ENCODE measurements at places on chromosomes 7 and 10.
A peak's percentile ranks its signal among the peaks of the same experiment; 100 is the strongest.

DNA sequence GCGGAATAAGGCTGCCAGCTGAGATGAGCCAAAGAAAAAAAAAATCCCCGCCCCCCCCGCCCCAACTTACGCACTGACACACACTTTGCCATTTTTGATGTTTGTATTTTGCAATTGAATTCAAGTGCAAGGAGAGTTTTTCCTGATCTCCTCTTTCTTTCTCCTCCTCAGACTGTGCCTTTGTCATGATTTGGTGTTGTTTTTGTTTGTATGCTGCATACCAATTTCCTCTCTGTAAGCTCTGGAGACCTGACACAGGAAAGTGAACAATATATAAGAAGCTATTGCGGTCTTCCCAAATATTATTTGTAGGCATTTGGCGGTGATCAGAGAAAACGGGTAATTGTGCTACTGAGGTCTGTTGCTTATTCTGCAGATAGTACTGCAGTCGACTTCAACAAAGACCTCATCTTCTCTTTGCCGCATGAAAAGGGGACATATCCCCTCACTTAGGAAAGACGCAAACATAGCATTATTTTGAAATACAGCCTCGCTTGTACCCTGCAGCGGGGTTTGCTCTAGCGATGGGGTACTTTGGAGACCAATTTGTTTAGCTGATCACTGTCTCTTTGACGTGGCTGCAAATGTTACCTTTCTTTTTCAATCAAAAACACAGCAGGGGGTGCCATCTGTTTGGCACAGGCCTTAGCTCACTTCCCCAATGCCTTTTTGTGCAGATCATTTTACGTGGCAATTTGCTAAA, 206.6 kb downstream of the SKAP2 start:
- no peak for DNase-seq

GRCh38 chr10:65618126-65618525, 1307.7 kb upstream of the LRRTM3 start:
- no peak for DNase-seq

GRCh38 chr7:142088022-142088714, 23.4 kb upstream of the MGAM2 start:
- DNase-seq: no peak

- DNase-seq: no peak
Measured at GRCh38 chr7:36642414-36642813, 81.9 kb downstream of the AOAH start.

DNA sequence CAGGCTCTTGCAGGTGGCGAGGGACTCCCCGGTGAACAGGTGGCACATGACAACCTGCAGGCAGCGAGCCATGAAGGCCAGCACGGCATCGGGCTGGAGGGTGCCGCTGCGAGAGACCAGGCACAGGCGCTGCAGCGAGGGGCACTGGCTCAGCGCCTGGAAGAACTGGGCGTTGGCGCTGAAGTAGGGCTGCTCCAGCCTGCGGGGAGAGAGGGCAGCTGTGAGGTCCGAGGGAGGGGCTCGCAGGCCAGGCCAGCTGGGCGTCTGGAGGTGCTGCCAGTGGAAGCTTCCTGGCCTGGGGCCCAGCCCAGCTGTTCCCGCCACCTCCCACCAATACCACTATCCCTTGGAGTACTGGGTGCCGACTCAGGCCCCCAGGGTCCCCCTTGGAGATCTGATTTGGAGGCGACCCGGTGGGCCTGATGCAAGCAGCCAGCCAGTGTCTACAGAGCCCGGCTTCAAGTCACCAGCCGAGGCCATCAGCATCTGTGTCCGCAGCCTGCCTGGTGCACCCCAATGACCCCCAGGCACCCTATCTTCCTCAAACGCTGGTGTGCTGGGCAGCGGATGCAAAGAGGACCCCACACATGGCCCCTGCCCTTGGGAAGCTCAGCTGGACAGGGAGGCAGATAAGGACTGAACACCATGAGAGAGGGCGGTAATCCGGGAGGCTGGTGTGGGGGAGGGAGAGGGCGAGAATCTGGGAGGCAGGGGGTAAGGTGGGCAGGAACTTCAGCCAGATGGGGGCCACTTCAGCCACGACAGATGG, 67.8 kb upstream of the TNRC18 start:
- DNase-seq: no peak

GRCh38 chr10:22700489-22700888, 13.9 kb downstream of the PIP4K2A start:
- DNase-seq: no peak

GRCh38 chr7:50696810-50697582, 85.7 kb downstream of the GRB10 start:
- no peak for DNase-seq

DNA sequence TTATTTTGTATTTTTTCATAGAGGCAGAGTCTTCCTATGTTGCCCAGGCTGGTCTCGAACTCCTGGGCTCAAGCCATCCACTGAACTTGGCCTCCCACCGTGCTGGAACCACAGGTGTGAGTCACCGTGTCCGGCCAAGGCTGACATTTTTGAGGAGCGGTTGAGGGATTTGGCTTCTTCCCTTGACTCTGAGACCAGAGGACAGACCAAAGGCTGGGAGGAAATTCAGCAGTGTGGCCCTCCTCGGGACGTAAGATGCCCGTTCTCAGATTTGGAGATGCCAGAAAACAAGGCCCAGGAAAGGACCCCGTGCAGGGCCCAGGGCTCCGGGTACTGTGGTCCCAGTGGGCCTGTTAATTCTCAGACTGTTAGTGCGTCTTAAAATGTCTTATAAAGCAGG, 146.2 kb downstream of the WDR37 start:
- no peak for DNase-seq

GRCh38 chr7:157497744-157498651, 161.2 kb downstream of the DNAJB6 start:
- no peak for DNase-seq

- no peak for DNase-seq
Measured at GRCh38 chr10:48926255-48926654, 13.4 kb downstream of the LRRC18 start.

GRCh38 chr7:93895859-93896600, 5.5 kb upstream of the TFPI2 start:
- no peak for DNase-seq

GRCh38 chr7:143305423-143306070, 10.4 kb upstream of the CLCN1 start:
- DNase-seq: no peak

- no peak for DNase-seq
Measured at GRCh38 chr10:14930610-14931009, 23.3 kb downstream of the DCLRE1C start.

- DNase-seq: no peak
Measured at GRCh38 chr7:81993186-81993585, 223.3 kb upstream of the HGF start.

DNA sequence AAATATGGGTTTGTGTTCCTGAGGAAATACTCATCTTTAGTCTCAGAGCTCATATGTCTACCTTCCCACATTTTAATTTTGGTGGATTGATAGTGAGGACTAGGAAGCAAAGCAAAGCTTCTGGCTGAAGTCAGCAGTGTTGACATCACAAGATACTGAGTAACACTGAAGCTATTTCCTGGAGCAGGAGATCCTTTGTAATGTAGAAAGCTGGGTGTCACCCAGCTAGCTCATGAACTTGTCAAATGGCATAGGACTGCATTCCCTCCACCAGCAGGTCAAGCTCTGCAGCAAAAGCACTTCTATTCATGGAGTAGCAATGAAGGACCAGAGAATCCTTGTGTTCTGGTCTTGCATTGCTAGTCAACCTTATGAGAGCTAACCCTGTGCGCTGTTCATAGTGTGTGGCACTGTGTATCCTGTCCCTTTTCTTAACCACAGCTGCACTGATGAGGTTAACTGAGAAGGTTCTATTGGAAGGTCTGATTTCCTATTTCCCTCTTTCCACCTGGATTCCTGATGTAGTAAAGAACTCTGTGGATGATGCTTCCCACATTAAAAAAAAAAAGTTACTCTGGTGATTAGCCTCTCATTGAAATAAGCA, 94.8 kb upstream of the ZNF804B start:
- DNase-seq: no peak

GRCh38 chr10:98254234-98254974, 13.6 kb downstream of the LOXL4 start:
- no peak for DNase-seq

DNA sequence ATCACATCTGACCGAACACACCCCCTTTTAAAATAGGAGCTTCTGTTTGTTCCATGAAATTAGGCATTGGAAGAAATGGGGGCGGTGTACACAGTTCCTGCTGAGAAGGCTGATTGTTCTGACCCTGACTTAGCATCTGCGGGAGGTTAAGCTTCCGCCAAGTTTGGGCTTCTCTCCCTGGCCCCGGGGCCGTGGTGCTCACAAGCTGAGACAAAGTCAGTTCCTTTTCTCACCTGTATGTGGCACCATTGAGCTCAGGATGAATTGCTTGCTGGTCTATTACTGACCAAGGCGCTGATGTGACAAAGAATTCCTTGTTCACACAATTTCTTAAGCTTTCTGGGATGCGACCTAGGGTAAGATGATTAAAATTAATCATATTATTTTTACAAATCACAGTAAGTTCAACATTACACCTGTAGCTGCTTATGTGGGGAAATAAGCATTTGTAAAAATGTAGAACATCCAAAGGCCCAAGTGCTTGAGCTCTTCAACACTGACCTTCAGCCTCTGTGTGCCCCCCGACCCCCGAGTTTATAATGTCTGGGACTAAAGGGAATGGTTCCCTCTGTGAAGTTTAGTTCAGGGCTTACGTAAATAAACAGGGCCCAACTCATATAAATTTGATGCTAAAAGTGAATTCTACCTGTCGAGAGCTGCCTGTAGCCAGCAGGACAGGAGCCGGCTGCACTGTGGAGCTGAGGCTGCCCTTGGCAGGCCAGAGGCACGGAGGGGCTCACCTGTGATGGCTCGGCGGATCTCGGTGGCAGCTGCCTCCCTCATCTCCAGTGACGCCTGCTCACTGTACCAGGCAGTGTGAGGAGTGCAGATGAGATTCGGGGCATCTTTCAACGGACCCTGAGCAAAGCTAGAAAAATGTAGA, 50.8 kb downstream of the ZRANB1 start:
- DNase-seq: peak; percentile 31

DNA sequence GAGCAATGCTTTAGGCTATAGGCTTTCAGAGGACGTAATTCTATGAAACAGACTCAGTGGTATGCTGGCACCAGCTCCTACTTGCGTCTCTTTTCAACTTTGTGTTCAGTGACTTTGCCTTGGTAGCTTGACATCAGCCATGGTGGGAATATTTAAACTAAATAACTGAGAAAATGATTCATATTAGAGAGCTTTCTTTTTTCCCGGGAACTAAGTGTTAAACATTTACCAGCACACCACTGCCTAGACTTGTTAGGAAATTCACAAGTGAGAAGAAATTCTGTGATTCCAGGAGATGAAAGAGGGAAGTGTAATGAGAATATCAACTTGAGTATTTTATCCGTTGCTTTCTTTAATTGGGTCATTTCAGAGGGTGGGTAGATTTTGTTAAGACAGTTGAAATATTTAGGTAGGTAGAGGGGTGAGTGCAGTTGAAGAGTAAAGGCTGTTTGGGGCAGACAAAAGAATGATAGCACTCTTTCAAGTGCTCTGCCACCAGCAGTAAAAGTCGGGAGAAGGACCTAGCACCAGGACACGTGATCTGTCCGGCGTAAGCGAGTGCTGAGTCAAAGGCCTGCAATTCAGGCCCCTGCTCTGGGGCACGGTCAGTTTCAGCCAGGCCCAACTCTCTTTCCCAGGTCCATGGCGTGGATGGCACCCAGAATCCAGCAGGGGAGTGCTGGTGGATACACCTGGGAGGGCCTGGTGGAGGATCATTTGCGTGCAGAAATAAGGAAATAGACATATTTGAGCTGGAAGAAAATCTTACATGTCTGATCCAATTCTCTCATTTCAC, 206.3 kb downstream of the SNX10 start:
- DNase-seq: no peak

- DNase-seq: no peak
Measured at GRCh38 chr7:54883576-54883975, 124.6 kb upstream of the SEC61G start.

DNA sequence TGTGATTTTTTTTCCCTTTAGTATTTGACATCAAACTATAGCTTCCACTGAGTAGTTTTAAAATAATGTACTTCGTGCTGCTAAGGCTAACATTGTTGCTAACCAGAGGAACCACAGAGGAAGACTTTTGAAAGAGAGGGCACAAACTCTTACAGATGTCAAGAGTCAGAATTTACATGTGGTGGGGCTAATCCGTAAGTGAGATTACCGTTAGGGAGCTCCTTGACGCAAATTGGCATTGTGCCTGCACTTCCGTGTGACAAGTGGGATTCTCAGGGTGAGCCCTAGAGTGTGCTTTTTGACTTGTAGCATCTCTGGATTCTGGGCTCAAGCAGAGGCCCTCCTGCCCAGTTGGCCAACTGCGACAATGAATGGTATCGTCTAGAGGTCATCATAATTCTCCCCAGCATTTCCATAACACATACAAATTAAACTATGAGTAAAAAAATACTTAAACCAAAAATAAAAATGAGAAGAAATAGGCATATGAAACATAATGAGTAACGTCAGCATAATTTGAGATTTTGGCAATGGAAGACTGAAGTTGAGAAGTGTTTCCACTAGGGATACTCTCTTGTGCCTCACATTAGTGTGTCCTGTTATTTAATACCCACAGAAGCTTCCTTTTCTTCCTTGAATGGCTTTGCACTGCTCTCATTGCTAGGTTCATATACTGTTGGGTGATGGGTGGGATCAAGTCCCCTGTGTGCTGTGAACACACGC, 164.0 kb downstream of the SDK1 start:
- DNase-seq: no peak

DNA sequence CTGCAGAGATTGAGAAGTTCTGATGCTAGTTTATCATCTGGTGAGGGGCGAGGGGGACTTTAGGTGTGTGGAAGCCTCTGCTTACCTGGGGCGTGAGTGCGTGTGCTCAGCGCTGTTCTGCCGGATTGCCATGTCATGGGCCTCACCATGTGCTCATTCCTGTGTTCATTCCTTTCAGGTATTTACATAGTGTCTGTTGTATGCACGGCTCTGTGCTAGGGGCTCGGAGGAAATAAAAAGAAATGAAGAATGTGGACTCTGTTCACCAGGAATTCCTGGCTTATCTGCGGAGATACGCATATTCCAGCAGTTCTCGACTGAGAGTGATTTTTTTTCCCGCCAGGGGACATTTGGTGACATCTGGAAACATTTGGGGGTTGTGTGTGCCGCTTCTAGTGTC, 152.0 kb downstream of the CAMK1D start:
- DNase-seq: no peak

DNA sequence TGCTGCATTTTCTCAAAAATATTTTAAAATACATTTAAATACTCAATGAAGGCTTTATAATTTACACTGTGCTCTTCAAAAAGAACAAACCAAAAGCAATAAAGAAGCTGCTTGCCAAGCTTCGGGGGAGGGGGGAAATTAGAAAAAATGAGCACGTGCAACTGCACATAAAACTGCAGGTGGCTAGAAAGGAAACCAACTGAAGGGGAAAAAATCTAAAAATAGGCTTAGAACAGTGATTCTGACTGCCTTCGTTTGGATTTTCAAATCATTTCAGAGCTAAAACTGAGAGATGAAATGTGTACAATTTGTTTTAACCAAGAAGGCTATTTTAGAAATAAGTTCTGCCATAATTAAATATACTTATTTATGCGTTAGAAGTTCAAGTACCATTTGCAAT, 61.4 kb downstream of the ABI1 start:
- no peak for DNase-seq

DNA sequence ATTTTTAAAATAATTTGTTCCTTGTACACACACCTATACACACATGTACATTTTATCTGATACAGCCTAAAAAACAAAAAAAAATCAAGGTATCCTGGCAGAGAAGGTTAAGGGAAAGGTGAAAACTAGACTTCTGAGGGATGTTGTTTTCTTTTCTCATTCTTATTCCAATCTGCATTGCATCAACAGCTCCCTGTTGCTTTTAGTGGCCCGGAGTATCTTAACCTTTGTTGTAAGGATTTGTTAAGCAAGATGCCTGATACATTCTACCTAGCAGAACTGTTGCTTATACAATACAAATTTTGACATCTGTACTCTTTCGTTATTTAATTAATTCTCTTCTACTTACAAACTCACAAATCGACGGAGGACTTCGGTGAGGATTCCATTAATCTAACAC, 167.4 kb downstream of the GNAI1 start:
- DNase-seq: no peak
